ENCODE measurements at places on chromosomes 5 and 9.
A peak's percentile ranks its signal among the peaks of the same experiment; 100 is the strongest.

- peak; percentile 24 for DNase-seq
Measured at GRCh38 chr5:54249210-54250028, 61.0 kb downstream of the ARL15 start.

- DNase-seq, result no peak
Measured at GRCh38 chr9:26955222-26955903, 849 bp upstream of the IFT74 start.

DNA sequence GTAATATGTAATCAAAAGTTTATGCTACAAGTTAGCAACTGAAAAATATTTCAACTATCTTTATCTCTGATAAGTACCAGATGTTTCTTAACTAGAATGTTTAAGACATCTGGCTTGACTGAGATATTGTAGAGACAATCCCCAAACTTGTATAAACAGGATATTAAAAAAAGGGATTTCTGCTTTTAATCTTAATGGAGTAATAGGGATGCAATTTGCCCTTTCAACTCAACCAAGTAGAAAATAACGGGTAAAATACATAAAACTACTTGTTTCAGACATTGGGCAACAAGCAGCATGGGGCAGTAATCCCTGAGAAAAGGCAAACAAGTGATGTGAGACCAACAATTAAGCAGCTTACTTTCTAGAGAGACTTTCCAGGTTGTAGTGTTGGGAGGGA, 9.4 kb upstream of the ADAMTS12 start:
- DNase-seq, result no peak

DNA sequence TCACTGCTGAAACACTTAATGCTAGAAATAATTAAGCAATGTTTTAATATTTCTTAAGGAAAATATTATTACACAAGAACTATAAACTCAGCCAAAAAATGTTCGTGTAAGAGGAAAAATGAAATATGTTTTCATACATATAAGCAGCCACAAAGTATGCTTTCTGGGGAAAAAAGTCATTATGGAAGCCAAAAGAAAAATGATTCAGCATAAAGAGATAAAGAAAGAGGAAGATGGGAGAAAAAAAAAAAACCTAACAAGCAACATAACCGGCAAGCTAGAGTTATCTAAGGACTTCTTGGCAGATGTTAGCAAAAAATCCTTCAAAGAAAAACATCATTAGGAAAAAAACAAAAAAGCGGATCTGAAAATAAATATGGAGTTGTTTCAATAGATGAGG, 179.1 kb downstream of the MUSK start:
- DNase-seq, result no peak

DNA sequence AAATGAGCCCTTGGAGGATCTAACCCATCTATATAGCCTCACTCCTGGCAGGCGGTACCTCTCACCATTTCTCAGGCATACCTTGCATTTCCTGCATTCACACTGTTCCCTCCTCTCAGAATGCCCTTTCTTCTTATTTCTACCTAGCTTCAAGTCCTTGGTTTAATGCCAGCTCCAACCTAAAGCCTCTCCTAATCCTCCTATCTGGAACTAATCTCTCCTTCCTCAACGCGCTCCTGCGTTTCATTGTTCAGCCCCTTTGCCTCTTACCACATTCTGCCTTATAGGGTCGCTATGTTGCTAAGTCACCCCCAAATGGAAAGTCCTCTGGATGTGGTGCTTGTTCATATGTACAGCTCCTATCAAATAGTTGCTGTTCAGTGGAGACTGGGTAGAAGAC, 288.5 kb upstream of the TUT7 start:
- DNase-seq, result no peak

DNA sequence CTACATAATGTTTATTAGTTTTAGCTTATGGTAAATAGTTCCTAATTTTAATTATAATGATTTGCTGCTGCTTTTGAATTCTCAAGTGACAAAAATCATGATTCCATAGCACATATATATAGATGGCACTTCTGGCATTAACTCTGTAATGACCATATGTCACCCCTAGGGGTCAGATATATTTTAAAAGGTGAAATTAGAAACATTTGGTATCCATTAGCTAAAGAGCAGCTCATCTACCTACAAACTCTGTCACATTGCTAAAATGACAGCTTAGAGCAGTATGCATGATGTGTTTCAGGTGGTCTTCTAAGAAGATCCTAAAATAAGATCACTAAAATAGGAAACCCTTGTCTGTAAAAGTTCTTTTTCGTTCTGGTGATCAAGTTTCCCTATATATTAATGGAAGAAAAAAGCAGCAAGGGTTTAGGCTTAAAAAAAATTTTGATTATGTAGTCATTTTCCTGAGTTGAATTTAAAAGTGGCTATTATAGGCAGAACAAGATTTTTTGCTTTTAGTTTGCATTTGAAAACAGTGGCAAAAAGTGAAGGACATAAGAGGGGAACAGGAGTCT, 157.7 kb upstream of the POU5F2 start:
- no peak for DNase-seq

DNA sequence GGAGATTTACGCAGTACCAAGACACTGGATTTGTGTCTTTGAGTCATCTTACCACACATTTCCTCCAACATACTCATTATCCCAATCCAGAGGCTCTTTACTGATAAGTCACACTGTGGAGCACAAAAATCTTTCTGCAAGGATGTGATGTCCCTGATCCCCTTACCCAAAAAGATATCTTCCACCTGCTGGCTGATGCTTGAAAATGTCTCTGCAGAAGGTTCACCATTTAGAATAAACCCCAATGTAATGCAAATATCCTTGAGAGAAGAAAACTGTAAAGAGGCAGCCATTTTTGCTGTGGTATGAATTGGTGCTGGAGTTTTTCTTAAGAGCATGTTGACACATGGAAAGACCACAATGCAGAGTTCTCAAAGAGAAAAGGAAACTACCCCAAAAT, 65.7 kb upstream of the RORB start:
- DNase-seq, result no peak

GRCh38 chr5:68114378-68115040, 101.0 kb upstream of the PIK3R1 start:
- DNase-seq, result no peak

DNA sequence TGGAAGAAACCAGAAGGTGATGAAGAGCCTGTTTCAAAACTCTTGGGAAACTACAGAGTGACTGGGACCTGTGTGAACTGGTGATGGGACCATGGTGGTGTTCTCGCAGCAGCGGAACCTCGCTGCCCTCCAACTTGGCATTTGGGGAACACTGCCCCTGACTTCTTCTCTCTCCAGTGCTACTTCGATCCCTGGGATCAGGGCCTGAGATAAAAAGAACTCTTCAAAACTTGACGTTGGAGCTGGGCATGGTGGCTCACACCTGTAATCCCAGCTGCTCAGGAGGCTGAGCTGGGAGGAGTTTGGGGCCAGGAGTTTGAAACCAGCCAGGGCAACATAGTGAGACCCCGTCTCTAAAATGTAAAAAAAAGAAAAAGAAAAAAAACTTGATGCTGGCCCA, 18.1 kb downstream of the PITX1 start:
- no peak for DNase-seq

DNA sequence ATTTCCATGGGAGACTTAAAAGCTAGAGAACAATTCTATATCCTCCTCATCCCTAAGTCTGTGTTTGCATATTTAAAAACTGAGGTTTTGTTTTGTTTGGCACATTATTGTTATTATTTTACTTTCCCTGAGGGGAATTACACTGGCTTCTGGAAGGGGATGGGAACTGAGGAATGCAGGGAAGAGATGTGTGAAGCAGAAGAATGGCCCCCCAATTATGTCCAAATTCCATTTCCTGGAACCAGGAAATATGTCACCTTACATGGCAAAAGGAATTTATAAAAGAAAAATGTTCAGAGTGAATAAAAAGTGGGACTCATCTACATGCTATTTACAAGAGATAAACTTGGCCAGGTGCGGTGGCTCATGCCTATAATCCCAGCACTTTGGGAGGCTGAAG, 129.8 kb downstream of the MARCHF11 start:
- DNase-seq, result no peak

DNA sequence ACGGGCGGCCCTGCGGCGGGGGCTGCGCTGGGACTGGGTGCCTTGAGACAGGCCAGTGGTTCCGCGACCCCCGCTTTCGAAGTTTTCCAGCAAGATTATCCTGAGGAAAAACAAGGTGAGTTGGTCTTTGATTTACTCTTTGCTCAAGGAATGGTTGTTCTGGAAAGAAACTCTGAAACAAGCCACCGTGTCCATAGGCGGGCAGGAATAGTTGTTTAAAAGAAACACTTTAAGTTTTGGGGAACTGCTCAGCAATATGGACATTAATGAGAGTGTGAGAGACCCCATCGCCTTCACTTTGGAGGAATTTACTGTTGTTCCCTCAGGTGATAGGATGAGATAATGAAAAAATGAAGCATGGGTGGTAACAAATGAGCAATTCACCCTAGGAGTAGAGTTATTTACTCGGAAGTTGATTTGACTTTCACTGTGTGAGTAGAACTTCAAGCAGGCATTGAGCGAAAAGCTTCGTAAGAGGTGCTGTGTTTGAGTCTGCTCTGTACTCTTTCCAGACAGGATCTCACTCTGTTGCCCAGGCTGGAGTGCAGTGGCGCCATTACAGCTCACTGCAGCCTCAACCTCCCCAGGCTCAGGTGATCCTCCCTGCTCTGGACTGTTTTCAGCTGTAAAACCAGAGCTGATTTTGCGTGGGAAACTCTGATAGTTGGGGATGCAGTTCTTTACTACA, 1.1 kb downstream of the DMRTA1 start:
- DNase-seq, result no peak

- DNase-seq, result no peak
Measured at GRCh38 chr5:160260881-160261815, 31.8 kb downstream of the FABP6 start.

GRCh38 chr9:105053209-105053652, 125.3 kb upstream of the ABCA1 start:
- DNase-seq, result no peak

DNA sequence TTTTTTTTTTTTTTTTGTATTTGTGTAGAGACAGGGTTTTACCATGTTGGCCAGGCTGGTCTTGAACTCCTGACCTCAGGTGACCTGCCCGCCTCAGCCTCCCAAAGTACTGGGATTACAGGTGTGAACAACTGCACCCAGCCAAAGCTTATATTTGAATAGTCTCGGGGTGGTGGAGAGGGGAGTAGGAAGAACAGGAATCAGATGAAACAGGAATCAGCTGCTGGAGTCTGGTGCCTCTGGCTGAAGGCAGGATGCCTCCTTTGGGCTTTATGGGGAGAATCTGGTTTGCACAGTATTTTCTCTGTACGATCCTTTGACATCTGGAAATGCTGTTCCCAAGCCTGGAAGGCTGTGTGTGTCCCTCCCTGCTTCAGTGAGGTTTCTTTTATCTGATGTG, 10.9 kb downstream of the C5orf52 start:
- no peak for DNase-seq

DNA sequence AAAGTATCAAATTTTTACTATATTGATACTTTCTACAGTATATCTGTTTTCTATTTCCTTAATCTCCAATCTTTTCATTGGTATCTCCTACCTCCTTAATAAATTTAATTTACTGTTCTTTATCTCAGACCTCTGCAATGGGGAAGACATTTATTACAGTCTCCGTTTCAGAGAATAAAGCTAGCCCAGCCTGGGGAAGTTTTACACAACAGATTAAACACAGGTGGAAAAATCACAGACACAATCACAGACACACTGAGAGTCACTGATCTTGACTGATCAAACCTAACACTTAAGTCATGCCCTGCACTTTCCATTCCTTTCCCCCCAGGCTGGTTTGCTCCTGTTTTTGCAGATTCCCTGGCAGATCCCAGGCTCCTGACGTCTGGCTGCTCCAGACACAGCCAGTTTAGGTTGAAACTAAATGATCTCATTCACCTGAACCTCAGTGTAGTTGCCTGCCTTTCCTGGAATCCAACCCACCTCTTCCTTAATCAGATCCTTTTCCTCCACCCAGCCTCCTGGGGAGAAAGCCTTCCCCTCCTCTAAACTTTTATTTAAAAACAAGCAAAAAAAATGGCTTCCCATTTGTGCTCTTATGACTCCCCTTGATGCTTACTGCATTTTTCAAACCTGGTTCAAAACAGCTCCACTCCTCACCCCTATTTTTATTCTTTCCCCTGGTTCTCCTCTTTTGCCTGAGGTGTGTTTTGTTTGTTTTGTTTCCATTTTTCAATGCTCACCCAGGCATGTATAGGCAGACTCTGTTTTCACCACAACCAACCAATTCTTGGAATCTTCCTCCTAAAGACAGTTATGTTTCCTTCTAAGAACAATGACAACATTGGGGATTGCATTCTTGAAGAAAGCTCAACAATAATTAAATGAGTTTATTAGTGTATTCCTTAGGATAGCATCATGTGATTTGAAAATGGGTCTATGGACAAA, 29.5 kb upstream of the OSMR start:
- no peak for DNase-seq

DNA sequence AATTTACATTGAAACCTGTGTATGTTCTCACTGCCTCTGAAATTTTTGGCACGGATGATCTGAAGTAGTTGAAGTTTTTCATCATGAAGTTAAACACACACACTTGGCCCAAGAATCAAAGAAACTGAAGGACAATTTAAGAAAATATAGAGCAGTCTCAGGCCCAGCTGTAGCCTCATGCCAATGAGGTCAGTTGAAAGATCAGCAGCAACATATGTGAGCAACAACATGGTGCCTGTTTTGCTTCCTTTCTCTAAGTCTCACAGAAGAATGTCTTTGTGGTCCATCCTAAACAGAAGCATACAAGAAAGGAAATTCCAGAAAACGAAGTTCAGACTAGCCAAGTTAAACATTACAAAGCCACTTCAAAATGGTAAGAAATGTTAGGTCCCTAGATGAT, 1737.2 kb downstream of the MAT2B start:
- no peak for DNase-seq

DNA sequence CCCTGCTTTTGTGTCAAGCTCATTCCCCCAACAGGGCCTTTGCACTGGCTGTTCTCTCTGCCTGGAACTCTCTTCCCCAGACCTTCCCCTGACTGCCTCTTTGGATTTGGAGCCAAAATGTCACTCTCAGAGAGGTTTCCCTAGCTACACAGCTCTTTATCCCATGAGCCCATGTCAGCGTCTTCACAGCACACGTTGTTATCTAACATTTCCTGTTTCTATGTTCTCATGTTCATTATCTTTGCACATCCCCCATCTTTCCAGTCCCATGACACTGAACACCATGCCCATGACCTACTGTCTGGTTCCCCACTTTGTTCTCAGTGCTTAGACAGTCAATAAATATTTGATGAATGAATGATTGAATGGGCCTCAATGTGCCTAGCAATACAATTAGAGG, 26.3 kb upstream of the ARSI start:
- DNase-seq, result no peak

DNA sequence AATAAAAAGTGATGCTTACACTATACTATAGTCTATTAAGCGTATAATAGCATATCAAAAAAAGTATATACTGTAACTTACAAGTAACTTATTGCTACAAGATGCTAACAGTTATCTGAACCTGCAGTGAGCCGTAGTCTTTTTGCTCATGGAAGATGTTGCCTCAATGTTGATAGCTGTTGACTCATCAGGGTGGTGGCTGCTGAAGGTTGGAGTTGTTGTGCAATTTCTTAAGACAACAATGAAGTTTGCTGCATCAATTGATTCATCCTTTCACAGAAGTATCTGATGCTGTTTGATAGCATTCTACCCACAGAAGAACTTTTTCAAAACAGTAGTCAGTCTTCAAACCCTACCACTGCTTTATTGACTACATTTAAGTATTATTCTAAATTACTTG, 7.8 kb upstream of the C9orf40 start:
- no peak for DNase-seq
